ENCODE measurements at places on chromosomes 2 and 18.

DNA sequence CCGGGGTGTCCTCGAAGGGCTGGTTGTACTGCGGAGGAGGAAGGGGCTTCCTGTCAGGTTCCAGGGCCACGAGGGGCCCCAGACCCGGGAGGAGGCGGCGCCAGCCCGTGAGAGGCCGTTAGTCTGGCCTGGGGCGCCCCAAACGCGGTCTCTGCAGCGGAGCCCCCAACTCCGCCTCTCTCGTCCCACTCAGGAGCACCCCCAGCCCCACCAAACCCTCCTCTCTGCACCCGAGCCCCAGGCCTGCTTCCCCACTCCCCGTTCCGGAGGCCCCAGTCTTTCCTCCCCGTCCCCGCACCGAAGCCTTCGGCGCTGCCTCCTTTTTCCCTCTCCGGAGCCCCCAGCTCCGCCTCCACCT, 473 bp downstream of the HJURP start:
- no peak for DNase-seq

GRCh38 chr2:214533541-214533940, 122.7 kb downstream of the VWC2L start:
- DNase-seq: no peak

DNA sequence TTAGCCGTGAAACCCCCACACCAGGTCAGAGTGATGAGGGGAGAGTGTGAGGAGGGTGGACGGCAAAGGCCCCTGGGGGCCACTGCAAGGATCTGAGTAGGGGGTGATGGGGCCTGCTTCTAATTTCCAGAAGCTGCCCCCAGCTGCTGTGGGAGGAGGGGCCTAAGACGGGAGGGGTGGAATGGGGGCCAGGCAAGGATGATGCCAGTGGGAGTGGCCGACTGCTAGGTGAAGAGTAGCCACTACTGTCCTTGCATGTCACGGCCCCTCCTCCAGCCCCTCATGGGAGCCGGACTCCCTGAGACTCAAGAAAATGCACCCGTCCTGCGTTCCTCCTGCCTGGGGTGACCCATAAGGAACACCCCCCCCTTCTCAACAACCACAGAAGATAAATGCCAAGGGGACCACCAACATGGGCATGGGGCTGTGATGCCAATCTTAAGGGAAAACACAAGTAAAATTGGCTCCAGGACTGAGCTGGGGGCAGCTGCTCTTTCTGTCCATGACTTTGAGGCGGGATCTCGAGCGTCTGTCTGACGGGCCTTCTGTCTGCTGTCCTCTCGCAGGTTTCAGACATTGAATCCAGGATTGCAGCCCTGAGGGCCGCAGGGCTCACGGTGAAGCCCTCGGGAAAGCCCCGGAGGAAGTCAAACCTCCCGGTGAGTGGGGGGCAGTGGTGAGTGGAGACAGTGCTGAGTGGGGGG, 24.2 kb upstream of the PRLH start:
- DNase-seq: no peak

- DNase-seq: no peak
These were observed 21.2 kb downstream of the E2F6 start for GRCh38 chr2:11444737-11445136.

DNA sequence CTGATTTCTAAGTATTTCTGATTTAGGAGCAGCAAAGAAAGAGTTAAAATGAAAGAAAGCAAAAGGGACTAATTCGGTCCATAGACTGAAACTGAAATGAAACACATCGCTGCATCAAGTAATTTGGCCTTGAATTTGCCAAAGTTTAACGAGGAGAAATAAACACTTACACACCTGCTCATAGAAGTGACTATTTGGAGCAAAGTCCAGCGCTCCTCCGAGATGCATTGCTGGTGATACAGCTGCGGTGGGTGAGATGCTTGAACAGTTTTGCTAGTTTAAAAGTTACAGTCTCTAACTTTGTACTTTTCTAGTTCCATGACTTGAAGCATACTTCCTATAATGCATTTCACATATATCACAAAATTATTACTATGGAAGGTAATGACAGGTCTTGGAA, 18.3 kb downstream of the GALR1 start:
- DNase-seq: no peak

GRCh38 chr2:218307415-218308090, 15.2 kb upstream of the TMBIM1 start:
- no peak for DNase-seq

DNA sequence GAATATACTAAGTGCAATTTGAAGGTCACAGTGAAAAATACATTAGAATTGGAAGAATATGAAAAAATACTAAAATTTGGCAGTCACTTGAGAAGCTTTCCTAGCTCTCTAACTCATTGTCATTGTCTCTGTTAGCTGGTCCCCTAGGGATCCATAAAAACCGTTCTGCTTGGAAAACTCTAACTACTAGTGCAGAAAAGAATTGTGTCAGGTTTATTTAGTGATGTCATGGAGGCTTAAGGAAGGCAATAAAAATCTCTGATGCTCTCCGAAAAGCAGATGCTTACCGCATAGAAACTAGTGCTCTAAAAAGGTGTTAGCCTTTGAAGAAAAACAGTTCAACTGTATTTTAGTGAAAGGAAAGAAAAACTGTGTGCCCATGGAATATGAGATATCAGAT, 150.1 kb upstream of the DLGAP1 start:
- no peak for DNase-seq

DNA sequence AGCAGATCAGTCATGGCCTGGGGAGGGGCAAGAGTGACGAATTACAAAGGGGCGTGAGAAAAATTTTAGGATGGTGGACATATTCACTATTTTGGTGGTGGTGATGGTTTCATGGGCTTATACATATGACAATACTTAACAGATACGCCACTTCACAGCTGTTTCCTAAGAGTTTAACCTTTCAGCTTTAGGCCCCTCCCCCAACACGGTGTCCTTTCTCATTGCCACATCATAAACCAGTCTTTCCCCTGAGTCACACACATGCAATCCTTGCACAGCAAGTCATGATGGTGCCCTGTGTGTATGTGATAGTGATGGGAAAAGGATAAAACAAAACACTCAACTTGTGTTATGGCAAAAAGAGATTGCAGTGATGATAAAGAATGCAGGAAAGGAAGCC, 47.6 kb upstream of the IL1R1 start:
- DNase-seq: peak; percentile 37

GRCh38 chr18:13918898-13919297, 3.6 kb upstream of the MC2R start:
- no peak for DNase-seq

DNA sequence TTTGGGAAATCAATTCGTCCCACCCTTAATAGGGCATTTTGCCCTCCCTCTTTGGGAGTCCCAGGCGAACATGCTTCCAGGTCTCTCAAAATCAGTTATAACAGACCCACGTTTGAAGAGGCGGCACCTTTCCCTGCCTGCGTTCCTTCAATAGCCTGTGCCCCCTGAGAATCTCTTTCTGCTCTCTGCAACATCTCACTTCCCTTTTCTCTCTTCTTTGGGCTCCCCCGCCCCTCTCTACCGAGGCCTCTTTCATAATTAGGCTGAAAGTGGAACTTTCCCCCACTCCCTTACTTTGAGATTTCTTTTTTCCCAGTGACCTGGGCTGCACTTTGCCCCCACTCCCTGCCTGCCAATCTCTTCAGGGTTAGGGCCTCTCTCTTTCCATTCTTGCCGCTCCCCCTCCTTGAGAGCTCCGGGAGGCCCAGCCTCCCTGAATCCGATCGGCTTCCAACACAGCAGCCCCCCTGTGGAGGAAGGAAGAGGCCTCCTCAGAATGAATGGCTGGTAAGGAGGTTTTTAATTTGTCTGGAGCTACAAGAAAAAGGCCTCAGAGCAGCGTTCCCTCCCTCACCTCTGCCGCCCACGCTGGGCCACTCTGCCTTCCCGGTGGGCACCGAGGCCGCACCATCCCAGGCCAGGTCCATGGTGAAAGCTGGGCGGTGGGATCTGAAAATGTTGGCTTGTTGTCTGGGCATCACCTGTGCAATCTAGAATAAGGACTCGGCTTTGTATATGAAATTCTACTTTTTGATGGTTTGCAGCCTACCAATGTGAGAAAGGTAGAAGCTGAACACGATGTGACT, 162.6 kb upstream of the SIX3 start:
- DNase-seq: no peak

DNA sequence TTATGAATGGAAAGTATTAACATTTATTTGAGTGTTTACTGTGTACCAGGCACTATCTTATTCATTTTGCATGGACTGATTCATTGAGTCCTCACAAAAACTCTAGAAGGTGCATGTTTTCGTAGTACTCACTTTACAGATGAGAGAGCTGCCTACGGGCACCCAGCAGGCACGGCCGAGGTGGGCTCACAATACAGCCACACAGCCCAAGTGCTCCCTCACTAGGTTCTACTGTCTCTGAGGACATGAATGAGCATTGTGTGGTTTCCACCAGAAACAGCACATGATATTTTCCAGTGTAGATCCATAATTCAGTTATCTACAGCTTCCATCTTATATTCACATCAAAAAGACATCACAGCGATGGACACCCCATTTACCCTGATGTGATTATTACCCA, 101.4 kb downstream of the FTCDNL1 start:
- no peak for DNase-seq

DNA sequence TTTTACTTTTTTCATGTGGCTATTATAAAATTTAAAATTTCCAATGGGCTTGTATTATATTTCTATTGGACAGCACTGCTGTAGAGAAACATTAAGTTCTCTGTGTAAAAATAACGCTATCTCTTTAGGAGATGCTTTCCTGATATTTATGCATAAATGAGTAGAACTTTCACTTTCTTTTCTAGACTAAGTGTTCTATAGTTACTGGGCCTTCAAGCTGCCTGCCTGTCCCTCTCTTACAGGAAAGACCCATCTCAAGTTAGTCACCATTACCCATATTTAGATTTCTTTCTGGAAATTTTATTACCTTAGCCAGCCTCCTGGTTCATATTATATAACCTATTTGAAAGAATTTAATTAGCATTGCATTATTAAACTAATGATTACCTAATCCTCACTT, 4.8 kb downstream of the ITGA4 start:
- no peak for DNase-seq

- no peak for DNase-seq
These were observed 926 bp downstream of the NDUFV2 start for GRCh38 chr18:9103376-9103873.

All from stimulated activated CD8-positive, alpha-beta memory T cell treated with anti-CD3 and anti-CD28 coated beads, Interleukin-7, amount 100 ng/mL, for 48 hours (primary cell).